ENCODE measurements at places on chromosomes 13 and 19.

DNA sequence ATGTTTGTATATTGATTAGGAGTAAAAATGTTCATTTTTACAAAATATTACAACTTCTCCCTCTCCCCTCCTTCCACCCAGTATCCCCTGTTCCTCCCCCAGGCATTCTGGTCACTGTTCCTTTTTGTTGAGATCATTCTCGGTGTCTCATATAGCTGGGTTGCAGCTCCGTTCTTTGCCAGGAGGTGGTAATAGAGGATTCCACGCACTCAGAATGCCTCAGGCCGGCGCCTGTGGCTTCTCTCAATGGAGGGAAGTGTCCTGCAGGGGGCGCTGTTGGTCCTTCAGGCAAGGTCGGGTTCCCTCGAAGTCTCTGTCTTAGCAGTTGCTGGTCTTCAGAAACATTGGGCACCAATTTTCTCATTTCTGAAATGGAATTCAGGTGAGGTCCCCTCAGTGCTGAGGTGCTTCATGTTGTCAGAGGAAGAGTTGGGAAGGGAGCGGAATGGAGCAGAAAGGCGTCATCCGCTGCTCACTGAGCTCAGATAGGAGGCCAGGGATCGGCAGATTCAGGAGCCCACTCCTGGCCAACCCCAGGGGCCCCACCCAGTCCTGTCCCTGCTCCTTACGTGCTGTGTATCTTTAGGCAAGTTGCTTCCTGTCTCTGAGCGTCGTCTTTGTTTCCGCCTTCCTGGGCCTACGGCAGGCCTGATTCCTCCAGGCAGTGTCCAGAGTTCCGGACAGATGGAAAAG is 10.3 kb upstream of the GARIN5A start:
- peak; percentile 54 for DNase-seq

DNA sequence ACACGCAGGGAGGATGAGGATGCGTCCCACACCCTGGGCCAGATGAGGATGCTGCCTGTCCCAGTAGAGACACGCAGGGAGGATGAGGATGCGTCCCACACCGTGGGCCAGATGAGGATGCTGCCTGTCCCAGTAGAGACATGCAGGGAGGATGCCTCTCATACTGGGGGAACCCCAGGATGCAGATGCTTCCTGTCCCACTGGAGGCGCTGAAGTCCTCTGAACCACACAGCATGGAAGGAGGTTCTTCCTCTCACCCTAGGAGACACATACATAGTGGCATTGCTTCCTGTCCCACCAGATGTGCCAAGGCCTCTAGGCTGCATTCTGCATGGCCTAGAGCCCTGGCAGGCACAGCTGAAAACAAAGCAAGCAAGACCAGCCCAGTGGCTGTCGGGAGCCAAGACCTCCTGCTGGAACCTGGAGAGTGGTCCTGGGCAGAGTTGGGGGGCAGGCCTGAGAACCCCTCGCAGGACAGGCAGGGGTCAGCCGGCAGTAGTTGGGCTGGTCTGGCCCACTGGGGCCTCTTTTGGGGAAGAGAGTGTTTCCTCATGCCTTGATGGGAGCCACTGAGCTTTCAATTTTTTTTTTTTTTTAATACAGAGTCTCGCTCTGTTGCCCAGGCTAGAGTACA is 4.3 kb downstream of the HPN start:
- peak; percentile 42 for DNase-seq

GRCh38 chr13:73772449-73773167 is 361.6 kb downstream of the KLF12 start:
- no peak for DNase-seq

DNA sequence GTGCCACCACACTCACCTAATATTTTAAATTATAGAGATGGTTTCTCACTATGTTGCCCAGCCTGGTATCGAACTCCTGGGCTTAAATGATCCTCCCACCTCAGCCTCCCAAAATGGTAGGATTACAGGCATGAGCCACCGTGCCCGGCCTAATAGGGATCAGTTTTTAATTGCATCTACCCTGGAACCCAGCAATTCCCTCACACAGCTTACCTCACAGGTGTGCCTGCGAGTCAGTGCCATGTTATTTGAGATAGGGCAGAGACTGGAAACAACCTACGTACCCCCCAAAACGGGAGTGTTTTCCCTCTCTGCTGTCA is 14.3 kb downstream of the MAP2K2 start:
- no peak for DNase-seq

GRCh38 chr19:34345947-34346351 is 19.0 kb upstream of the GPI start:
- peak; percentile 75 for DNase-seq
